Uterus (tissue), 4 donors: ENCODE measurements at places on chromosomes 16 and 17.

GRCh38 chr17:40072040-40072734 lies 9.4 kb downstream of the THRA start:
- DNase-seq, result peak; percentile 68

DNA sequence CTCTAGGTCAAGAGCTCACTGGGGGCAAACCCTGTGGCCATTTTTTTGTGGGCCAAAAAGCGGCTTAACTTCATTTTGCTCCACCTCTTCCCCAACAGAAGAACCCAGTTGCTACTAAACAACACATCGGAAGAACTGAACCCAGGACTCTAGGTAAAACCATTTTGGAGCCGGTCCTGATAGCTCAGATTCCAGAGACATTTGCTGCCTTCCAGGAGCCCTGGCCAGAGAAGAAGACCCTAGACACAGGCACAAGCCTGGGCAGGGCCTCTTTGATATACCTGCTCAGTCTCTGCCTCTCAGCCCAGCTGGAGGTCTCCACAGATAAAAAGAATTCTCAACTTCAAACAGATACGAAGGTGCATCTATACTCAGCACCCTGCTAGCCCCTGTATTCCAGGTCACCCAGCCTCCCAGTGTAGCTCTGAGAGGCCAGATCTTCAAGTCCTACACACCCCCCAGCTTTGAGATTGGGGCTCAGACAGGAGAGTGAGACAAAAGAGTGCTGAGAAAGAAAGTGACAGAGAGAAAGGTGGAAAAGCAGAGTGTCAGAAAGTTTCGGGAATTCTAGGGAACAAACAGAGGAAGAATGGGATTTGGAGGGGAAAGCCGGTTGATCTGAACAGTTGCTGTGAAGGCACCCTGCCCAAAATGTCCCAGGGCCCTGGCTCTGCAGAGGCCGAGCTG lies 6.6 kb upstream of the HOXB9 start:
- no peak for DNase-seq

DNA sequence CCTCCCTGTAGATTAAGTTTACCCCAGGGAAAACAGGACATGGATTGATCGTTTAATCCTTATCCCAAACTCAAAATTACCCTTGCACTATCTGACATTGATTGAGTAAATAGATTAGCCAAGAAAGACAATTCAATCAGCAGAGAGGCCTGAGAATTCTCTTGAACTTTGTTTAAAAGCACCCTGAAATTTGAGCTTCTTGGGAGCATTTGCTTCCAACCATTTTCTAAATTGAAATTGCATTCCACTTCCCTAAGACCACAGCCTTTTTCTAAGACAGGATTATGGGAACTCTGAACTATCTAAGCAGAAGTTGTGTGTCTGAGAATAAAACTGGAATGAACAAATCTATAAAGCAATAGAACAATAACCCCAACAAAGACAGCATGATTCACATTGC lies 76.6 kb upstream of the TNRC6A start:
- DNase-seq, result no peak

- no peak for DNase-seq
Measured at GRCh38 chr16:2025251-2025650, 1.5 kb upstream of the NHERF2 start.

DNA sequence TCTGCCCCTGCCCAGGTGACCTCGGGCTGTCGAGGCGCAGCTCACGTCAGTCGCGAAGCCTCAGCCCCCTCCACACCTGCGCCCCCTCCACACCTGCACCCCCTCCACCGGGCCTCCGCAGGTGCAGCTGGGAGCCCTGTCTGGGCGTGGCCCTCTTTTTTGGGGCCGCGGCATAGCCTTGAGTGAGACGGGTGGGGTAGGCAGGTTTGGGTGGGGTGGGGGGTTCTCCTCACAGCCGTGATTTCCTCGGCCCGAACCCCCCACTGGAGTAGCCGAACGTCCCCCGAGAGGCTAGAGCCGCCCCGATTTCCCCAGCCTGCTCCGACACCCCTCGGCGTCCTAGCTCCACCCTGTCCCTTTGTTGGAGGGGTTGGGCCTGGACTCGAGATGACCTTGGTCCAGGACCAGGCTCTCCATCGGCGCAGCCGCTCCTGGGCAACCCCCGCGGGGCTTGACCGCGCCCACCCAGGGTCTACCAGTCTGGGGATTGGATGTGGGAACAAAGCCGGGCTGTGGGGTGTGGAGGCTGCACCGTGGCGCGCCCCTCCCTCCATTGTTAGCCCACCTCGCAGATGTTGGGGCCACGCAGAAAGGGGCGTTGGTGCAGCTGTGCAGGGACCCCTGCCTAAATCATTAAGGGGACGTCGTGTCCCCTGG lies 626 bp downstream of the TUBB3 start:
- DNase-seq, result no peak

- DNase-seq, result no peak
Measured at GRCh38 chr16:4303973-4304372, 11.9 kb upstream of the GLIS2 start.

DNA sequence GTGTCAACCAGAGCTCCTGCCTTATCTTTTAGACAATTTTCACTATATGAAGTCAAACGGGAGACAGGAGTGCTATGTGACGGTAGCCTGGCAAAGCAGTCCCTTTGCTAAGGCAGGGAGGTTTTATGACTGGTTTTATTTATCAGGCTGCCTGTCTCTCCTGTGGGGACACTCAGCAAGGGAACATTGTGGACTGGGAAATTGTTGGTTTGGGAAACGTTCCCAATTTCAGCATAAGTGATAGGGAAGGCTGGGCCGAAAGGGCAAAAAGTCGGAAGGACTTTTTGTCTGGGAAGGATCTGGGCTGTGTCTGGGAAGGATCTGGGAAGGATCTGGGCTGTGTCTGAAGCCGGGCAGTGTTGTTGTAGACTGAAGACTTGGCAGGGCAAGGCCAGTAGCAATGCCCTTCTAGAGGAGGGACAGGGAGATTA lies 211.2 kb downstream of the PARN start:
- DNase-seq, result no peak

DNA sequence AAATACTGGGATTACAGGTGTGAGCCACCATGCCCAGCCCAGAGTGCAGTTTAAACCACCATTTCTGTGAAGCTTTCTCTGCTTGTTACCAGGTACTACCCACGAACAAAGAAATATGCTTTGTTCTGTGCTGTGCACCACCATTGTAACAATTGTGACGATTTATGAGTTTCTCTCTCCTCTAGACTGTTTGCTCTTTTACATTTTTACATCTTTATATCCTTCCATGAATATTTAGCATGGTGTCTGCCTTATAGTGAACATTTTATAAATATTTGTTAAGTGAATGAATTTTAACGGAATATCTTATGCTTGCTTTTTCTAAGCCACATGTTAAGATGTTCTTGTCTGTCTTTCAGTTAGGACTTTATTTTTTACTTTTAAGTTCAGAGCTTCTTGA lies 60.3 kb downstream of the OMG start:
- no peak for DNase-seq

DNA sequence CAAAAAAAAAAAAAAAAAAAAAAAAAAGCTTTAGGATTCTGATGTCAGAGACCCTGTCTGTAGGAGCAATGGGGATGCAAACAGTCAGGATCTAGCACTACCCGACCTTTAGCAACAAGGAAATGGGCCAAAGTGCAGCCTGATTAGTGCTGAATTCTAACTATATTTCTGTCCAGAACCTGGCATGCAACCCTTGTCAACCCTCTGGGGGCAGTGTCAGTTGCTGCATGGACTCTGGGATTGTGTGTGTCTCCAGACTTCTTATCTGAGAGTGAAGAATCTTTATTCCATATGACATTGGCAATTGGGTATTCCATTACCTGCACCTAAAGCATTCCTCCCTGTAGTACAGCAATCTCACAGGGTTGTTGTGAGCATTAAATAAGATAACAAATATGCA lies 120.3 kb upstream of the CRHR1 start:
- DNase-seq, result no peak

- no peak for DNase-seq
Measured at GRCh38 chr16:87435372-87436224, 43.5 kb downstream of the MAP1LC3B start.

DNA sequence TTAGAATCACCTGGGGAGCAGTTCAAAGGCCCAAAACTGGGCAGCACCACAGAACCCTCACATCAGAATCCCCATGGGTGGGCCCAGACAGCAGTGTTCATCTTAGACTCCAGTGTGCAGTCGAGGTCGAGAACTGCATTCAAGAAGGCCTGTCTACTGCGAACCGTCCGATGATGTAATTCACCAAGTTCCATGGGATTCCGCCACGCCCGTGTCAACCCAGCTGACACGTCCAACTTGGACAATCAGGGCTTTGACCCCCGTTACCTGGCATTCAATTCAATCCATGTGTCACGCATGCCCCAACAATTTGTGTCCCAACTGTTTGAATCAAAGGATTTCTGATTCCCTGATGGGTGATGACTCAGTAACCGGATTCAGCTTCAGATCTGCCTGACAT lies 9.2 kb downstream of the HSBP1 start:
- no peak for DNase-seq

- DNase-seq, result no peak
Measured at GRCh38 chr16:68081861-68082628, 3.1 kb upstream of the NFATC3 start.

- DNase-seq, result no peak
Measured at GRCh38 chr17:6472517-6472916, 28.3 kb downstream of the PIMREG start.

DNA sequence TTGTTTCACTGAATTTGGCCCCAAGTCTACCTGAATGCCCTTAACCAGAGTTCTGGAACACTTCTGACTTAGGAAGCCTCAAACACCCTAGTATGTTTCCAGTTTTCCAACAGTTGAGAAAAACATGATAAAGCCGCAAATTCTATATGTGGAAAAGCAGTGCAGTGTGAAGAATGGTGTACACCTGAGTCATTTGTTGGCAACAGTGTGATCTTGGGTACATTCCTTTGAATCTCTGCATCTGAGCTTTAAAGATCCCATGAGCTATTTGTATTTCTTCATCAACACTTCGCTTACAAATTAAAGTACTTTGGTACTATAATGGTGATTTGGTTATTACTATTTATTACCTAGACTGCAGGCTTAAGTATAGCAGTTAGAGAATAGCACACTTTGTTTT lies 93.6 kb upstream of the TBX2 start:
- DNase-seq, result no peak

GRCh38 chr16:80914379-80915078 lies 92.2 kb downstream of the CMC2 start:
- no peak for DNase-seq

DNA sequence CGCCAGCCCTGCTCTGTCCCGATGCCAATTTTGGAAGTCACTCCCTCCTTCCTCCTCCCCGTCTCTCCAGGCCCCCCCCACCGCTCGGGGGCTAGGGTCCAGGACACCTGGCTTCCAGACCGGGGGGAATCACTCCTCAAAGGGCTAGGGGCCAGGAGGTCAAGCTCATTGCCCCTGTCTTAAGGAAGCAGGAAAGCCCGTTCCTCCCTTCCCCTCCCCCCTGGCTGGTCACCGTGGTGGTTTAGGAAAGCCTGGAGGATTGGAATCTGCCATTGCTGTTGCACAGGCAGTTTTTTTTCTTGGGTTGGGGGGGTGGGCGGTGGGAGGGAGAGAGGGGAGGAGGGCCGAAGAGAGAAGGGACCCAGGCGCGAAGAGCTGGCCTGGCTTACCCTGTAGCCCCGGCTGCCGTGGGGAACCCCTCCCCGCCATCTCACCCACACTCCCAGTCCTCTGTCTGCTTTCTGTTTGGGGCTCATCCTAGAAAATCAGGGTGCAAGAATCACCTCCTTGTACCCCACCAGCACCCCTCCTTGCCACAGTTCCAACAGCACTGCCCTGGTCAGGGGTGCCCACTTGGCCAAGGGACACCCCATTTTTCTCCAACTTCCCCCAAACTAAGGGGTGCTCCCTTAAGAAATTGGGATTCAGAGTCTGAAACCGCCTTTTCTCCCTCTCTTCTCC lies 2.9 kb upstream of the BCL6B start:
- DNase-seq, result peak; percentile 69

GRCh38 chr17:78237401-78238012 lies 6.1 kb downstream of the TMEM235 start:
- no peak for DNase-seq

GRCh38 chr16:27767081-27767480 lies 217.1 kb downstream of the KATNIP start:
- DNase-seq, result no peak

- no peak for DNase-seq
Measured at GRCh38 chr16:8816967-8817655, 19.5 kb downstream of the PMM2 start.

- DNase-seq, result no peak
Measured at GRCh38 chr17:72759301-72759700, 333.2 kb downstream of the SLC39A11 start.

DNA sequence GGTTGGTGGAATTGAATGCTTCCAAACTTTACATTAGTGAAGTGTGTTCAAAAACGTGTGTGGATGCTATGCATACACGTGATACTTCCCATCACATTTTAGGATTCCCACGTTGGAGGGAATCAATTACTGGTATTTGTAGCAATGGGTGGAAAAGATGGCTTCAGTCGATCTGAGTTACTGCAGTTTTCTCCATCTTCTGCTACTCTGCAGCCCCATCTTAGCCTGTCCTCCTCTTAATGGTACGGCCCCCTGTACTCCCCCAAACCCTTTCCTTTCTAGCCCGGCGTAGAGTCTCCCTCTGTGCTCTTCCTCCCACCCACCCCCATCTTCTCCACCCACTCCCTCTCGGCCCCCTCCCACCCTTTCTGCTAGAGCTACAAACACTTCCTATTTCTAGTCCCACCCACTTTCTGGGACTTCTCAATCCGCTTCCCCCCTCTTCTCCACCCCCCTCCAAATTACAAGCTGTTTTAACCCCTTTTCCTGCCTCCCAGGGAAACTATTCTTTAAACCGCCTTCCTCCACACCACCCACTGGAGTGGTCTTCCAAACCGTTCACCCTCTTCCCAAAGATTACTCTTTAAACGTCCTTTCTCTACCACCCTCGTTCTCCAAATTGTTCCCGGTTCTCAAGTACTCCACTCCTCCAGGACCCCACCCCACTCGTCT lies 1.1 kb downstream of the CHTF8 start:
- no peak for DNase-seq

- DNase-seq, result no peak
Measured at GRCh38 chr16:12426122-12426521, 377.6 kb downstream of the CPPED1 start.

GRCh38 chr16:67236563-67237395 lies 9.8 kb downstream of the TMEM208 start:
- no peak for DNase-seq

DNA sequence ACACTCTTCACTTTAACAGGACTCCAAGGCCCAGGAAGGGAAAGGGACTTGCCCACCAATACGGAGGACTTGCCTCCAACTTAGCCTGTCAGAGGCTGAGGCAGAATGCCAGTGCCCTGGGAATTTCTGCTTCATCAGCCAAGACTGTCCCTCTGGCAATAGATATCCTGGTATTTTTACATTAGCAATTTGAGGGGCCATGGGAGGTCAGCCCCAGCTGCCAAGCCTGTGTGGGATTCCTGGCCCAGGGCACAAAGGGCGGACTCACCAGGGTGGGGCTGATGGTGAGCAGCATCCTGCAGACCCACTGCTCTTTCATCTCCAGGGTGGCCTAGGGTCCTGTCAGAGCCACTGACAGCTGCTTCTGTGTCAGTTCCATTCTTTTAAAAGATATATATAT lies 78.3 kb upstream of the CIBAR2 start:
- no peak for DNase-seq
